ENCODE measurements at places on chromosomes 4 and X.

- DNase-seq: no peak
These were observed 11.7 kb upstream of the TCEAL9 start for GRCh38 chrX:103344606-103345005.

GRCh38 chrX:108122748-108123147 lies 31.2 kb downstream of the ATG4A start:
- peak; percentile 74 for DNase-seq

- no peak for DNase-seq
These were observed 61.6 kb upstream of the GPR174 start for GRCh38 chrX:79082899-79083298.

- no peak for DNase-seq
These were observed 1956.7 kb downstream of the C4orf33 start for GRCh38 chr4:131052646-131053045.

GRCh38 chrX:13123247-13123856 lies 78.9 kb upstream of the FAM9C start:
- no peak for DNase-seq

DNA sequence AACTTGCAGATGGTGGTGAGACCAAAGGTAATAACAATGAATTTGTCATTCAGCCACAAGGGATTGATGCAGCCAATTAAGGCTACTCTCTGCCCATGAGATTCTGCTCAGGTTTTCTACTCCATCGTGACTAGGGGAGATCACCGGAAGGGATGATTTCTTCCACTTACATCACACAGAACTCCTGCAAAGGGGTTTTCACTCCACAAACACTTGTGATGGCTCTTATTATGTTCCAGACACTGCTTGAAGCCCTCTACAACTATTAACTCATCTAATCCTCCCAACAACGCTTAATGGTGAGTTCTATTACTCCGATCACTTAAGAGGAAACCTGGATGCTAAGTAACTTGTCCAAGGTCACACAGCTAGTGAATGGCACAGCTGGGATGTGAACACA lies 55.9 kb downstream of the MTNR1A start:
- no peak for DNase-seq

DNA sequence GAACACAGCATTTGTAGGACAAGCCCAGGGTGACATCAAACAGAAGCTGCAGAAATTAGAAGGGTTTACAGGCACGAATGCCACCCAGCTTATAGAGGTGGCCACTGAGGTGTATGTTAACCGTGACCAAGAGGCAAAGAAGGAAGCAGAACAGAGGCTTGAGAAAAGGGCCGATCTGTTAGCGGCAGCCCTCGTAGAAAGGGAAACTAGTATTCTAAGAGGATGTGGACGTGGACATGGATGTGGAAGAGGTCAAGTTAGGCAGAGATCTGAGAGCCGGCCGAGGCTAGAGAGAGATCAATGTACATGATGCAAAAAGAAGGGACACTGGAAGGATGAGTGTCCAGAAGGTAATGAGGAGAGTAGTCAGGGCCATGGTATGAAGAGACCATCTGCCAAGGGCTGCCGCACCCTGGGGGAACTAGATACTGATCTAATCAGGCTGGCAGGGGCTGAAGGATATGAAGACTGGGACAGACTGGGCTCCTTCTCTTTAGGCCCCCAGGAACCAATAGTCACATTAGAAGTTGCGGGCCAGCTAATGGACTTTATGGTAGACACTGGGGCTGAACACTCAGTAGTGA lies 27.5 kb downstream of the LIAS start:
- DNase-seq: no peak

GRCh38 chr4:185080545-185080944 lies 62.3 kb downstream of the HELT start:
- no peak for DNase-seq

GRCh38 chrX:48695534-48695896 lies 1.0 kb upstream of the SUV39H1 start:
- DNase-seq: peak; percentile 5

All from mammary epithelial cell (primary cell).